CD4-positive, alpha-beta T cell treated with Interleukin-1 beta for 1 hour (primary cell): ENCODE measurements at places on chromosomes 3 and 15.

- no peak for DNase-seq
These were observed 396.5 kb upstream of the GBE1 start for GRCh38 chr3:82157952-82158351.

GRCh38 chr3:42302924-42303634 lies 37.1 kb upstream of the CCK start:
- no peak for DNase-seq

GRCh38 chr3:45082142-45082538 lies 56.0 kb downstream of the CLEC3B start:
- DNase-seq = no peak

- DNase-seq = no peak
These were observed 17.9 kb downstream of the SLC35A5 start for GRCh38 chr3:112579697-112580096.

GRCh38 chr15:68598171-68599152 lies 19.7 kb downstream of the CORO2B start:
- DNase-seq = no peak

DNA sequence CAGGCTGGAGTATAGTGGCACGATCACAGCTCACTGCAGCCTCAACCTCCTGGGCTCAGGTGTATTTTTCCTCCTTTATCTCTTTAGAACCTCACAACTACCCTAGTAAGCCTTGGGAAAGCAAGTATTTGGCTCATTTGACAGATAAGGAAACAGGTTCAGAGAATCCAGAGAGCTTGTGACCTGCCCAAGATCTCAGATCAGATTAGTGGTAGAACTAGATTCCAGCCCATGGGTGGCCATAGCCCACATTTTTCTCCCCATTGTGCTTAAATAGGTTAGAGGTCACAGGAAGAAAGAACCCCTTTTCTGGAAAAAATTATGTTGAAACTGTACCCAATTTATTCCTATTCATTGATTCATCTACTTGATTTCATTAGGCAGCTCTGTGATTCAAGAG lies 64.3 kb downstream of the TSC22D2 start:
- no peak for DNase-seq

DNA sequence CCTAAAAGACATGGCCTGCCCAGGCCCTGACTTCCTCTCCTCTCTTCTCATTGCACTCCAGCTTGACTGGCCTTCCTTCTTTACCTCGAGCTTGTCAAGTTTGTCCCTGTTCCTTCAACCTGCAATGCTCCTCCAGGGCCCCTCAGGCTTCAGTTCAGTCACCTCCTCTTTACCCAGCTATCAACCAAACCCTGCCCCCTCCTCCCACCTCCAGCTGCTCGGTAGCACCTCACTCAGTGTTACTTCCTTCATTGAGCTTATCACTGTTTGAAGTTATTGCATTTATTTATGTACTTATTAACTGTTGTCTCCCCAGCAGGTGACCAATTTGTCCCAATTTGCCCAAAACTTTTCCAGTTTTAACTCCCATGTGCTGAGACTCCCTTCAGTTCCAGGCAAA lies 95.8 kb upstream of the UBE2E1 start:
- no peak for DNase-seq

GRCh38 chr3:151016478-151016795 lies 43.9 kb upstream of the CLRN1 start:
- DNase-seq = no peak

- no peak for DNase-seq
These were observed 194.9 kb upstream of the KBTBD8 start for GRCh38 chr3:66803206-66803605.

DNA sequence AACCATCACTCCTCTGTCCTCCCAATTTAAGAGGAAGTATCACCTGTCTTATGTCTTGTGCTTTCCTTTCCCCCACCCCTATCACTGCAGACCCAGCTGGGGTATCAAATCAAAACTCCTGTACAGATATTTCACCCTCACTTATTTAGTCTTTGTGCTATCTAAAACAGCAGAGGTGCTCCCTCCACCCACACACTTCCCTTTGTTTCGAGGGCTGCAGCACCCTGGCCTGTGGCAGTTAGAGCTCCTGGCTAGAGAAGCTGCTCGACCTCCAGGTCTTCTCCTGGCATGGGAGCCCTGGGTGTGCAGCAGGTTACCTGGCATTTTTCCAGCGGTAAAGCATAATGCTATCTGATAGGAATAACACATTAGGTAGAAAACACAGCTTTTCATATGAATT lies 181.4 kb upstream of the BCL6 start:
- DNase-seq = no peak

- DNase-seq = peak; percentile 49
These were observed 1.3 kb downstream of the DENND4A start for GRCh38 chr15:65790694-65791334.

DNA sequence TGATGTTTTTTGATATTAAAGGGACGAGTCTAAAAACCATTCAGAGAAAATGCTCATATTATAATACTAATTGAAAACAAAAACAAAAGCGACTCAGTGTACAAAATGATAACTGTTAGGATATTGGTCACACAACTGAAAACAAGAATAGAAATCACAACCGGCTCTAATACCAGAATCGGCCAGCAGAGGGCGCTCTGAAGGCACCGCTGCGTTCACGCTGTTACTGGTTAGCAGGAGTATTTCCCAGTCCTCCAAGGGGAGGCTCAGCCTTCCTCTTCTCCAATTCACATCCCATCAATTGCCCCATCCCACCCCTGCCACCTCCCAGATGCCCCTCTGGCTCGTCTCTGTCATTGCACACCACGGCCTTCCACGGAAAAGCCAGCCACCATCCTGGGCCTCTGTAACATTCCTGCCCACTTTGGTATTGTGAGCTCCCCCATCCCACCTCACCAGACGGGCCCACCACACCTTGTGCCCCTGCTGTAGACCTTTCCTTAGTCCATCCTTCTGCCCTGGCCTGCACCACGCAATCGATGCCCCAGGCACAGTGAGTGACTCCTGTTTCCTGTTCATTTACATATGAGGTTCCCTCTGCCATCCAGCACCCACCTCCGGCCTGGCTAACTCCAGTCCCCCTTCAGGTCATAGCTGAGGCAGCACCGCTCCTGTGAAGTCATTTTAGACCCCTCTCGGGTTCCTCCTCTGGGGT lies 8.5 kb downstream of the FAM107A start:
- DNase-seq = peak; percentile 58

DNA sequence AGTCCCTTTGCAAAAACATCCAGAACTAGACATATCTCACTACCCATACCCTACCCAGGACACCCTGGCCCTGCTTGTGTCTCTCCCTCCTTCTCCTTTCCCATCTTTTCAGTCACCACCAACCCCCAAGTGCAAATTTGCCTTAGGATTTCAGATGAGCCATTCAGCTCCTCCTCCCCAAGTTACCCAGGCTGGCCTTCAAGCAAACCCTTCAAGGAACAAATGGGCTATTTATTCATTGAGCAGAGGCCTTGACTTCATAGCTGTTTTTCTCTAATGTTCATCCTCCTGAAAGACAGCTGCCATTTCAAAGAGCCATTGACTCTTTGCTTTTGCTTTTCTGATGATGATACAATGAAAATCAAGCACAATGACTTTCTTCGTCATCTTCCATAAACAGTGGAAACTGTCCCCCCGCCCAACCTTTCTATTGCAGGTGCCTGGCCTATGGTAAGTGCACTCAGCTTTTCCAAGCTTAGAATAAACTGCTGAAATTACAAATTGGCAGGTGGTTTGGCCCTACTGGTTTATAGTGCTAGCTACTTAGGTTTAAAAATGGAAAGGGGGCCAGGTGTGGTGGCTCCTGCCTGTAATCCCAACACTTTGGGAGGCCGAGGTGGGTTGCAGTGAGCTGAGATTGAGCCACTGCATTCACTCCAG lies 26.1 kb upstream of the KLHL6 start:
- DNase-seq = no peak

- peak; percentile 73 for DNase-seq
These were observed 179.9 kb upstream of the C2CD4B start for GRCh38 chr15:62344806-62345539.

GRCh38 chr3:99966662-99967416 lies 147.5 kb downstream of the FILIP1L start:
- DNase-seq = no peak

DNA sequence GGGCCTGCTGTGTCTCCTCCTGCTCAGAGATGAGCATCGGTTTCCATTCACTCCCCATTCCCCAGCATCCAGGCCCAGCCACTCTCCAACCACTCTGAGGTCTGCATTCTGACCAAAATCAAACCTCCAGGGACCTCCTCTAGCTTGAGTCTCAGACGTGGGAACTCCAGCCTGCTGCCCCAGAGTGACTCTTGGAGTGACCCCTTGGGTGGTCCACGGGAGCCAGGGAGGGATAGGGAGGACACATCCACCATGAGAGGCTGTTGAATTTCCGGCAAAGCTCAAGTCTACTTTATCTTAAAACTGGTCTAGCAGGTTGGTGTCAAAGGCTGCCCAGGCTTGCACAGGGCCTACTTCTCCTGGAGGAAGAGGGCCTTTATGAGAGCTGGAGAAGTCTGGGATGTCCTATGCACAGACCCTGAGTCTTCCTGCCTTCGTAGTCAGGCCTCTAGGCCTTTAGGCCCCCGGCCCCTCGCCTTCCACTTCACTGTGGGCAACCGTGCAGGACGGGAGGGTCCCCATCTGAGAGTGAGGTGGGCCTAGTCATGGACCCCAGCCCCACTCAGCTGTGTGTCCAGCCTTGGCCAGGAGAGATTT lies 8.9 kb downstream of the CISH start:
- no peak for DNase-seq

DNA sequence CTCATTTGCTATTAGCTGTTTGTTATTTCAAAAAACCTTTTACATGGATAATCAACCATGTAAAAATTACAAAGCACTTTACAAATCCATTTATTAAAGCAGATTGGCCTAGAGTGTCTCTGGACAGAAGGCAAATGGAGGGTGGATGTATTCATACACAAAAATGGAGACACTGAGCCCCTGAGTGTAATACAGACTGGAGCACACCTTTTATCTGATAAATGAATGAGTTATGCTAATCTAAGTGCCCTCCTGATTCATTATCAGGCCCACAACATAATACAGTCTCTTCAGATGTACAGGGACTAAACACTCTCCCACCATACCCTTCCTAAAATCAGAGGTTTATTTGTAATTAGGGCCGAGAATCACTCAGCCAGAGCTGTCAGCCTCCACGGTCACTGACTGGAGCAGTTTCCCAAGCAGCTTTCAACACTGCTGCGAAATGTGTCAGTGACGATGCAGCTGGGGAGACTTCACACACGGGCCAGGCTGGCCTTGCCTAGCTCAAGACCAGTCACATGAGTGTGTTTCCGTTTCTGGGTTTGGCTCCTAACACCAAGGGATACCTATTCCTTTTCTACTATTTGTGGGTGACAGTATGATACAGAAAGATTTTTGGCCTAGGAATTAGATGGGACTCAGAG lies 271.8 kb downstream of the ZIC1 start:
- no peak for DNase-seq

GRCh38 chr15:38879909-38880471 lies 315.4 kb upstream of the RASGRP1 start:
- no peak for DNase-seq

DNA sequence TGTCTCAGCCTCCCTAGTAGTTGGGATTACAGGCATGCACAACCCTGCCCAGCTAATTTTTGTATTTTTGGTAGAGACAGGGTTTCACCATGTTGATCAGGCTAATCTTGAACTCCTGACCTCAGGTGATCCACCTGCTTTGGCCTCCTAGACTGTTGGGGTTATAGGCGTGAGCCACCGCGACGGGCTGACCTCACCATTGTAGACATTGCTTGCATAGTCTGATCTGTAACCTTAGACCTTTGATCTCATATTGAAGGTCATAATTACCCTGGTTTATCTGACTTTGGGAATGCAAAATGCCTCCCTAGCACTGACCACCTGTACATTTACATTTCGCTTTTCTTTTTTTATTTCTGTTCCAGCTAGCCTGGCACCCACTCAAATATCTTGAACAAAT lies 31.2 kb downstream of the ADGRG7 start:
- no peak for DNase-seq

DNA sequence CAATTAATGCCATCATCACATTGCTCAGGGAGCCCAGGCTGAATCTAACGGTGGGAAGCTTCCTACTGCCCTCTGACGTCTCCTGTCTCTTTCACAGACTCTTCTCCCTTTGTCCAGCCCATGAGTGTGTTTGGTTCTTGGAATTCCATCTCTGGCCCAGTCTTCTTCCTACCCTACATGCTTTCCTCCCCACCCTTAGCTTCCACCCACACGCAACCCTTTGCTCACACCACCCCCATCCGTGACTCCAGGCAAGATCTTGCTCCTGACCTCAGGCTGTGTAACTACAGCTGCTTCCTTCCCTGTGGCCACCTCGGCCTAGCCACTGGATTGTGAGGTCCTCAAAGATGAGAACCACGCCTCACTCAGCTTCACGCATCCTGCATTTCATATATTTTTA lies 72.3 kb upstream of the THBS1 start:
- DNase-seq = no peak

- no peak for DNase-seq
These were observed 40.0 kb downstream of the FOXP1 start for GRCh38 chr3:71543371-71544016.

- no peak for DNase-seq
These were observed 56.0 kb upstream of the MME start for GRCh38 chr3:155024006-155024638.

- DNase-seq = no peak
These were observed 138.8 kb upstream of the PEX5L start for GRCh38 chr3:180175572-180175971.

DNA sequence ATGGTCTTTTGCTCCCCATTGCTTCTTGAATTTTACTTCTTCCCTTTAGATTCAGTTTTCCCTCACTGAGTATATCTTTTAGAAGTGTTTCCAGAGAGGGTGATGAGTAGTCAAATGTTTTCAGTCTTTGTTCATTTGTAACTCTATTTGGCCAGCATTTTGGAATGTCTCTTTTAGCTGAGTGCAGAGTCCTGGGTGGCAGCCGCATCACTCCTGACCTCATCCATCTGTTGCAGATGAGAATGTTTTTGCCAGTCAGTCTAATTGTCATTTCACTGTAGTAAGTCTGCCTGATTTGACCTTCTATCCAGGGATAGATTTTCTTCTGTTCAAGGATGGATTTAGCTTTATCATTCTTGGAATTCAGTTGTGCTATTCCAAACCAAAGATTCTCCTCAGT lies 7.3 kb downstream of the SRPRB start:
- no peak for DNase-seq

- DNase-seq = no peak
These were observed 10.7 kb downstream of the CGNL1 start for GRCh38 chr15:57386976-57387375.

DNA sequence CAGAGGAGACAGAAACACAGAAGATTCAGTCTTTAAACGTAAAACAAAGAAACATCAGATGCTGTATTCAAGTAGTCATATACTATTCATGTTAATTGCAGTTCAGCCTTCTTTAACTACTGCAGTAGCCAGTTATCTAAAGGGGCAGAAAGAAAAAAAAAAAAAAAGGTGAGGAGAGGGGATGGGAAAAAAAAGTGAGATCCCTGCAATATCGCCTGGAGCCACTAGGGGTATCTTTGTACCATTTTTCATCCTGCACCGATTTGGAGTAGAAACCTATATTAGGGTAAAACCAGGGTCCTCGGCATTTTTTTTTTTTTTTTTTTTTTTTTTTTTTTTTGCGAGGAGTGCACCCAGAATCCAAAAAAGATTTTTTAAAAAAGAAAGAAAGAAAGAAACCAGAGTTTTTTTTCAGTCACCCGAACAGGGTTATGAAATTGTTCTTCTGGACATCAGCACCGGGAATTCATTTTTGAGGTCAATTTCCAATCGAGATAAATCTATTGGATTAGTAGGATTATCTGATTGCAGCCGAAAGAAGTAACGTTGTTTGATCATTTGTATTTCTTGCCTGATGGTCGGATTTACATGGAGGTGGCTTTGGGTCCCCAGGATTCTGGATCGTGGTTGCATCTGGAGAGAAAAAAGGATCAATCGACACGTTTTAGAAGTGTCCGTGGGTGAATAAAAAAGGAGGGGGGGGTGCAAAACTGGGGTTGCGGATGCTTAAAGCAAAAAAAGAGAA lies 186.7 kb downstream of the NLGN1 start:
- no peak for DNase-seq
